ENCODE measurements at places on chromosomes 5 and 9.

- no peak for DNase-seq
Measured at GRCh38 chr5:168568738-168569137, 10.4 kb downstream of the PANK3 start.

DNA sequence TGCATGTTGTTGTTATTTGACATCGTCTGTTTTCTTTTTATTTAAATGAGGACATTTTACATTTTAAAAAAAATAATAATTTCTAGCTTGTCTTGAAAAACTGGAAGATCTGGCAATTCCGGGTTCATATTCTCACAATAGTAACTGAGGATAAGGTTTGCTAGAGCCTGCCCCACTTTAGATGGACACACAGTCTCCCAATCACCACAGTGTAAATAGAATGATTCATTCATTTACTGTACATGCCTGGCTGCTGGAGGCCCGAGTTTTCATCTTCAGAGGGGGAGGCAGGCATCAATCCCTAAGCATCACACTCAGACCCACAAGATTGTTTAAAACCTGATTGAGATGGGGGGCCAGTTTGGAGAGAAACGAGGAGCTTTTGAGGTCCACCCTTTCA lies 2039.7 kb upstream of the WWC1 start:
- no peak for DNase-seq

DNA sequence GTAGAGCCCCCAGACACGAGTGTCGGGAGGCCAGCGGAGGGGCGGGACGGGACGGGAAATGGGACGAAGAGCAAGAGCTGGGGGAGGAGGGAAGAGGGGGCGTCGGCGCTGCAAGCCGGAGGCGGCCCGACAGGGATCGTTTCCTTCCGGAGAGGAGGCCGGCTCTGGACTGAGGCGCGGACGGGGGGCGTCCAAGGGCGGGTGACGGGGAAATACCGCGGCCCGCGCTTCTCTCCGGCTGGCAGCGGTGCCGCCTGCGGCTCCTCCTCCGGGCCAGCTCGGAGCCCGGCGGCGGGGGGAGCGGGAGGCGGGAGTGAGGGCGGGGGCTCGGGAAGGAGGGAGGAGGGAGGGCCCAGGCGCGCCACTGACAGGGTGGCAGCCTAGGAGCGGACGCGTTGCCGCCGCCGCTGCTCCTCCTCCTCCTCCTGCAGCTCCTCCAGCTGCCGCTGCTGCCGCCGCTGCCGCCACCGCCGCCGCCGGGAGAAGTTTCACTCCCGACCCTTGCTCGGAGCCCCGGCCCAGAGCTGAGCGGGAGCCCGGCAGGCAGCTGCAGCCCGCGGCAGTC lies at the start of gene CHSY3:
Gene CHSY3 (plus strand): TSS at position 364 of the 565 bp plus-strand sequence.
- DNase-seq: peak; percentile 35

DNA sequence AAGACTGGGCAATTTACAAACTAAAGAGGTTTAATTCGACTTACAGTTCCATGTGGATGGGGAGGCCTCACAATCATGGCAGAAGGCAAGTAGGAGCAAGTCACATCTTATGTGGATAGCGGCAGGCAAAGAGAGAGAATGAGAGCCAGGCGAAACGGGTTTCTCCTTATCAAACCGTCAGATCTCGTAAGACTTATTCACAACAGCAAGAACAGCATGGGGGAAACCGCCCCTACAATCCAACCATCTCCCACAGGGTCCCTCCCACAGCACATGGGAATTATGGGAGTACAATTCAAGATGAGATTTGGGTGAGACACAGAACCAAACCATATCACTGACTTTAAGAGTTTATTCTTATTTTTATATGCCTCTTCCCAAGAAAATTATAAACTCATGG lies 60.3 kb downstream of the RFK start:
- no peak for DNase-seq

- no peak for DNase-seq
Measured at GRCh38 chr9:12812710-12813109, 37.9 kb downstream of the LURAP1L start.

DNA sequence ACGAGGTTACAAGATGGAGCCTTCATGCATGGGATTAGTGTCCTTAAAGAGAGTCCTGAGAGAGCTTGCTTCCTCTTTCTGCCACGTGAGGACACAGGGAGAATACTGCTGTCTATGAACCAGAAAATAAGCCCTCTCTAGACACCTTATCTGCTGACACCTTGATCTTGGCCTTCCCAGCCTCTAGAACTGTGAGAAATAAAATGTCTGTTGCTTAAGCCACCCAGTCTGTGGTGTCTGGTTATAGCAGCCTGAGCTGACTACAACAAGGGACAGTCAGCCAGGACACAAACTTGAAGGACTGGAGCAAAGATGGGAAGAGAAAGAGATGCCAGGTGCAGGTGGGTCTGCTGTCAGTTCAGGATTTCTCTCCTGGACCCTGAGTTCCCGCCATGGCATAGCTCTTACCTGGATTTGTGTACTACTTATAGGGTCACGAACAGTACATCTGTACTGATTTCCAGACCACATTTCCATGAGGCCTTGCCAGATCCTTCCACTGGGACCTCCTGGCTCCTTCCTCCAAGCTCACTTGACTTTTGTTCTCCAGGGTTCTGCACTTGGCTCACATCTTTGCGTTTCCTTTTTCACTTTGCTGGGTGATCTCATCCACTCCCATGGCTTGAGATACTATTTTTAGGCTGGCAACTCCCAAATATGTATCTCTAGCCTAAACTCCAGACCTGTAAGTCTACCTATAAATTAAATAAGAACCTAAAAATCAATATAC lies 44.9 kb upstream of the LIFR start:
- DNase-seq: no peak

GRCh38 chr5:5181650-5182324 lies 41.7 kb downstream of the ADAMTS16 start:
- DNase-seq: no peak

DNA sequence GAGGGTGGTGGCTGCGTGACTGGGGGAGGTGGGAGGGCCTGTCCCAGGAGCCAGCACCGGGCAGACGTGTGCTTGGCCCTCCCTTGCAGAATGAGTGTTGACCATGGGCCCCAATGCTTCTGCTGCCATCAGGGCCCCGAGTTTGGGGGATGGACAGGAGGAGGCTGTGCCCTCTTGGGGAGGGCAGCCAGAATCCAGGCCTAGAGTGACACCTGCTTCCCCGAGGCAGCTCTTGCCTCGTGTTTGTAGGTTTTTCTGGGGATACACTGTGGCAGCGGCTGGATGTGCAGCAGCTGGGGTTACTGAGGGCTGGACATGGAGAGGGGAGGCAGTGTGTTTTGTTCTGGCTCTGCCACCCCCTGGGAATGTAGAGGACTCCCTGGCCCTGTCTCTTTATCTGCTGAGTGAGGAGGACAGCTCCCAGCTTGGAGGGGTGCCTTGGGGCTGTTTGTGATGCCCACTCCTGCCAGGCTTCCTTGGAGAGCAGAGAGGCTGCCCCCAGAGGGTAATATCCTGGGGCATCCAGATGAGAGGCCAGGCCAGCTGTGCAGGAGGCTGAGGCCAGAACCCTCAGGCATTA lies 22.7 kb downstream of the WNK2 start:
- no peak for DNase-seq

GRCh38 chr9:108911820-108912219 lies 22.1 kb downstream of the ELP1 start:
- DNase-seq: no peak

DNA sequence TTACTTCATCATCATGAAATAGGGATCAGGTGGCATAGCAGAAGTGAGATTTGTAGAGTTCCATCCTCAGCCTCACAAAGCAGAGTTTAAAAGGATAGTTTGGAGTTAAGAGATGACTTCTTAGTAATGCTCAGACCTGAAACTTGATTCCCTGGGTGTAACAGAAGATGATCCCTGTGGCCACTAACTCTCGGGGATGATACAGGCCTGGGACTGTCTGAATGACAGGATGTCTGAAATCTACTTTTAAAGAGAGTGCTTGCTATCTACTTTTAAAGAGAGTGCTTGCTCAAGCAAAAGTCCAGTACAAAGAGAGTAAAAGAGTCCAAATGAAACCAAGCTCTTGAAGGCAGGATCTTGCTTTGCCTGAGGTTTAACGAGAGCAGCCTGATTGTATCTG lies 14.6 kb downstream of the ADAMTS16 start:
- DNase-seq: no peak

DNA sequence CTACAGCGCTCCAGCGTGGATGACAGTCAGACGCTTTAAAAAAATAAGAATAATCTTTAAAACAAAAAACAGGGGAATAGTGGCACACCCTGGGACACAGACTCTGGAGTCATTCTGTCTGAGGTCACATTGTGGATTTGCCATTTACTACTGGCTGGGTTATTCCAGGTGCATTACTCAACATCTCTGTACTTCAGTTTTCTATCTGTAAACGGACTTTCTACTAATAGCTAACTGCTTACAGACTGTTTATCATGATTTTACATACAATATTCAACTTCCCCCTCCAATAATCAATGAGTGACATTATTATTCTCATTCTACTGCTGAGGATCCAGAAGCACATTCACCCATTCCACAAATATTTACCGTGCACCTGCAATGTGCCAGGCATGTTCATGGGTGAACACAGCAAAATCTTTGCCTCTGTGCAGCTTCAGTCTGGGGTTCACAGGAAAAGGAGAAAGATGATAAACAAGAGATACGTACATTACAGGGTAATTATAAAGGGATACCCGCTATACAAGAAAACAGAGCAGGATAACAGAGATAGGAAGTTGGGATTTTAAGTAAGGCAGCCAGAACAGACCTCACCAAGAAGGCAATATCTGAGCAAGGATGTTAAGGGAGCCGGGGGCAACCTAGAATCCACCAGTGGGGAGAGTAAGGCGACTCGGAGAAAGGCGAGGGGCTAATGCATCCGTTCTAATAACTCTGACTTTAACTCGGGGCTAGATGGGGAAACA lies 984 bp upstream of the RAD23B start:
- DNase-seq: no peak

GRCh38 chr5:174777583-174777982 lies 53.2 kb downstream of the MSX2 start:
- no peak for DNase-seq

DNA sequence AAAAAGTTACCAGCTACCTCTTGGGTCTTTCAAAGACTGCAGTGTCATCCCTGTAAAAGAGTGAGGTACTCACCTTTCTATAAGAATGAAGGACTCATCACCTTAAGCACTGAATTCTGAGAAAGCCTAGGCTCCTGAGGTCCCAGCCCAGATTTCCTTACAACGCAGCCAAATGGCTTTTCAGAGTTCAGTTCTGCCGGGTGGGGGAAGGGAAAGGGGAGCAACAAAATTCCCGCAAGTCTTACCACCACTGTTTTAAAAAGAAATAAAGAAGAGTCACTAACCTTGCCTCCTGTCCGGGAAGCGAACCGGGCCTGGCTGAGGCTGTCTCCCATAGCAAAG lies 373 bp downstream of the ADAMTS12 start:
- no peak for DNase-seq

- no peak for DNase-seq
Measured at GRCh38 chr5:81717860-81718259, 33.0 kb downstream of the SSBP2 start.

DNA sequence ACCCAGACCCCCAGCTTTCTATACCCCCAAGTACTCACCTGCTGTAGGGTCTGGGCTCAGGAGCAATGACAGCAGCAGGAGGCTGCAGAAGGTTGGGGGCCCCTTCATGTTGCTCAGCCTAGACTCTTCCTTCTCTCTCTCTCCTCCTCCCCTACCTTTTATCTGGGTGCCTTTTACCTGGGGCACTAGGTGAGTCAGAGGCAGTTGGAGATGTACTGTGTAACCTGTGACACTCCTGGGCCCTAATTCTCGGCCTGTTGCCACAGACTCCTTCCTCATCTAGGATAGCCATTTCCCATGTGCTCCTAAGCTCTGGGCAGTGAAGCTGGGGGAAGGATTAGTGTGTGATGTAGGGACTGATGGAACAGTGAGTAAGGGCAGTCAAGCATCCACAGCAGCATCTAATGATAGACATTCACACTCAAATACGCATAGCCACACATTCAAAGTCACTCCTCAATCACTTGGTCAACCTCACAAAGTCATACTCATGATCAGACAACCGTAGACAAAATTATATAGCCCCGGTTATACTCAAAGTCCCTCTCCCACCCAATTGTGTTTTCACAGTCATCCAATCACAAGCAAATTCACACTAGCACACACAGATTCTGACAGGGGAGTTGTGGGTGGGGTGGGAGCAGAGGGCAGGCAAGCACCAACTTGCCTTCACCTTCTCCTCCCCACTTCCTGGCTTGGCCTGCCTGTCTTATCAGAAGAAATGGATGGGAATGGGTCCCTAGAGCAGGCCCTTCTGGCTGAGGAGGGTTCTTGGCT lies at the start of gene CCL27:
Gene CCL27 (minus strand): TSS at position 132 of the 777 bp plus-strand sequence. CDS start 24 bp downstream, at position 108.
- no peak for DNase-seq

GRCh38 chr9:7313389-7313788 lies 486.2 kb downstream of the DMAC1 start:
- no peak for DNase-seq

- DNase-seq: no peak
Measured at GRCh38 chr5:20359377-20359776, 371.4 kb upstream of the CDH18 start.

GRCh38 chr5:113663879-113664541 lies 150.5 kb downstream of the YTHDC2 start:
- DNase-seq: no peak

DNA sequence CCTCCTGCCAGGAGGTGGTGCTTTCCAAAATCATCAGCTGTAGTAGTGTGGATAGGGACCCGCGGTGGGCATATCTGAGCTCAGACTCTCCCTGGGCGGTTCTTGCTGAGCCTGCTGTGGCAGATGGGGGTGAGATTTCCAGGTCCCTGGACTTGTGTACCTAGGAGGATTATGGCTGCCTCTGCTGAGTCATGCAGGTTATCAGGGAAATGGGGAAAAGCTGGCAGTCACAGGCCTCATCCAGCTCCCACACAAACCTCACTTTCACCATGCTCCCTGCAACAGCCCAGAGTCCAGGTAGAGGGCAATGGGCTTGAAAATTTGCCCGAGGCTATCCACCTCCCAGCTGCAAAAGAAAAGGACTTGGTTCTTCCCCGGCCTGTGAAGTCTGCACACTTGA lies 23.4 kb upstream of the MAMDC2 start:
- DNase-seq: peak; percentile 1

GRCh38 chr9:21993007-21993406 lies 1.2 kb downstream of the CDKN2A start:
- peak; percentile 17 for DNase-seq

DNA sequence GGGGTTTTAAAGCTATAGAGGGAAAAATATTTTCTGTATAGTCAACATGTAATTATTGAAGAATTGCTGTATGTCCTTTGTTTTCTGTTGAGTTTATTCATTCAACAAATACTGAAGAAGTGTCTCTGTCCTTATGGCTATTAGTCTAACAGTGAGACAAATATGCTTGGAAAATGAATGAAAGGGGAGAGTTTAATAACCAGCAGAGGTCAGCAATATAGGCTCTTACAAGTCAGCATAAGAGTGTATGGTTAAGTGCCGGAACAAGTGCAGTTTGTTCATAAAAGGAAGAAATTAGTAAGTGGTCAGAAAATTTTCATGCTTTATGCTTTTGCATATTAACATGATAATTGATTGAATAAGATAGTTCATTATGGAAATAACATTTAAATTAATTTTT lies 3.6 kb downstream of the SCAMP1 start:
- DNase-seq: no peak

DNA sequence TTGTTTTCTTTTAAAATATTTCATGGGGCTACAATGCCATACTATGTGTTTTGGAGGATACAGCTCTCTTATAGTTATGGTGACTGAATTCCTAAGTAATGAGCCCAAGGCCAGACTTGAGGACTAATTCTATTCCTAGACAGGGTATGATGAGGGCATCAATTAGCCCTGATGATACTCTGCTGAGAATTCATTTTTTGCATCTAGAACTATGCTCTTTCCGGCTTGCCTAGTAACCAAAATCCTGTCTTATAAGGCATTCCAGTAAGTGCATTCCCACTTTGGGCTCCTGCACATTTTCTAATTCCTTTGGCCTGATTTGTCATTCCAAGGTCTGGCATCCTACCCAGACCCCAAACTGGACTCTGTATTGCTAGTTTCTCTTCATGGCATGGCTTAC lies 62.4 kb downstream of the MAT2B start:
- no peak for DNase-seq

All from NCI-H1105 treated with DMSO at 0.1 percent for 48 hours (cell line).